ENCODE measurements at places on chromosomes 3 and 15. TPM values are rescaled to one million over a fixed set of nuclear protein-coding genes. Genes with fewer than 3 reads are reported as not detected.

Gene RBP2
- polyA plus RNA-seq = not detected

Gene PKM
- 242 TPM for polyA plus RNA-seq

Gene SOX2
- 0.22 TPM for polyA plus RNA-seq

Gene TNFSF10
- 26.5 TPM for polyA plus RNA-seq

Gene TYRO3
- polyA plus RNA-seq = 76.9 TPM

Gene GMPPB
- polyA plus RNA-seq = 18.1 TPM

Gene KY
- 0.12 TPM for polyA plus RNA-seq

Gene NOX5
- 0.11 TPM for polyA plus RNA-seq

Gene OR5H1
- polyA plus RNA-seq = not detected

Gene GNAT1
- not detected for polyA plus RNA-seq

Gene FETUB
- polyA plus RNA-seq = not detected

Gene LRRC31
- not detected for polyA plus RNA-seq

Gene C3orf52
- 3.4 TPM for polyA plus RNA-seq

Gene SYNM
- 15.4 TPM for polyA plus RNA-seq

Gene FBXO40
- under 0.01 TPM for polyA plus RNA-seq

Gene TRIM59
- polyA plus RNA-seq = 0.22 TPM

Gene BRK1
- 80.1 TPM for polyA plus RNA-seq

Gene TJP1
- 23.4 TPM for polyA plus RNA-seq

Gene COL6A5
- not detected for polyA plus RNA-seq

Gene HIGD2B
- polyA plus RNA-seq = 0.09 TPM

Gene BFSP2
- polyA plus RNA-seq = not detected

Gene TRH
- polyA plus RNA-seq = not detected

Gene PCLAF
- polyA plus RNA-seq = 1.0 TPM

Gene SKOR1
- 0.40 TPM for polyA plus RNA-seq

Gene C3orf85
- polyA plus RNA-seq = not detected

Gene CIB2
- 9.4 TPM for polyA plus RNA-seq

Gene PLA2G4D
- polyA plus RNA-seq = not detected

Gene C3orf49
- not detected for polyA plus RNA-seq

Gene BOC
- polyA plus RNA-seq = 32.3 TPM

Gene CYP8B1
- polyA plus RNA-seq = not detected

Gene RTP3
- not detected for polyA plus RNA-seq

Gene GPR156
- 0.07 TPM for polyA plus RNA-seq

Gene SPATA12
- not detected for polyA plus RNA-seq

Gene ANKDD1A
- 3.4 TPM for polyA plus RNA-seq

Gene GPR62
- not detected for polyA plus RNA-seq
